Thyroid gland (tissue), 4 donors: ENCODE measurements at places on chromosomes 4 and X. TPM values are rescaled to one million over a fixed set of nuclear protein-coding genes. Genes with fewer than 3 reads are reported as not detected.

GRCh38 chr4:183838987-183839712 is 66.0 kb upstream of the STOX2 start:
- no peak overlapping the region for H3K4me3 ChIP-seq
- DNase-seq: no peak
- H3K36me3 ChIP-seq: no peaks in the 10 kb centered on the region
- no peak overlapping the region for H3K27ac ChIP-seq

DNA sequence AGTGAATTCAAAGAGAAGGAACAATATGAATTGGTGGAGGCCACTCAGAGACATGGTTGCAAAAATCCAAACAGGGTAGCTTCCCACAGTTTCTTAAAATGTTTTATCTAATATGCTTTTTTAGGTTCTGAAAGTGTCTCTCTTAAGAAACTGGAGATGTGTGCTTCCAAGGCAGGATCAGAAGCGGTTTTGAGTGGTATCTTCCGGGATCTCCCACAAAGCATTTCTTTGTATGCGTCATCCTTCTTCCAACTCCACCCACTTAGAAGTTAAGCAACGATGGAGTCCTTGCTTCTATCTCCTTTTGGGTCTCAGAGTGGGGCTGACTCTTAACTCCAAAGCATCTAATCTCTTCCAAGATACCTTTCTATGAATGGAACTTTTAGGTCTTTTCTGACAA is 196.7 kb downstream of the MID1 start:
- H3K4me3 ChIP-seq: no peak overlapping the region
- no peaks in the 10 kb centered on the region for H3K4me1 ChIP-seq
- no peak for DNase-seq
- no peak overlapping the region for H3K27ac ChIP-seq

ADAMTS3 gene
- total RNA-seq: 5.3 TPM

- H3K4me3 ChIP-seq: no peak overlapping the region
- no peak overlapping the region for H3K27ac ChIP-seq
- DNase-seq: no peak
- H3K36me3 ChIP-seq: no peaks in the 10 kb centered on the region
- no peaks in the 10 kb centered on the region for H3K4me1 ChIP-seq
These were observed 32.7 kb downstream of the CCDC149 start for GRCh38 chr4:24880186-24880585.

ITM2A gene
- total RNA-seq: 81.1 TPM

IGSF1 gene
- total RNA-seq: 11.6 TPM

GRCh38 chrX:39972340-39972739 is 125.4 kb downstream of the BCOR start:
- DNase-seq: no peak
- H3K4me1 ChIP-seq: peaks cover 10% of the 10 kb centered on the region
- no peak overlapping the region for H3K27ac ChIP-seq
- H3K27me3 ChIP-seq: no peaks in the 10 kb centered on the region
- H3K36me3 ChIP-seq: no peaks in the 10 kb centered on the region
